ENCODE measurements at places on chromosomes 6 and 20.

DNA sequence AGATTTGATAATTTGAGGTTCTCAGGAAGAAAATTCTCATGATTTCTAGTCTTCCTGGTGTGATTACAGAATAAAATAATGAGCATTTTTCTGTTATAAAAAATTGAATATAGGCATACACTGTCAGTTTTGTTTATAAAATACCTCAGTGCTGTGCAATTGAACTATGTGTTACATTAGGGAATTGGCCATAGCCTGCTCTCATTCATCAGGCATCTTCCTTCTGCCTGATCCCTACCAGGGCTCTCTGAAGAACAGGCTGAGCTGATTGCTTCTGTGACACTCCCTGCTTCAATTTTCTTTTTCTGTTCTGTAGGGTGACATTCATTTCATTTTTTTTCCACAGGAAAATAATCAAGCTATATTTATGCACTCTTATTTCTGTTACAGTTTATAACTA lies 162.8 kb downstream of the PHF3 start:
- no peak overlapping the region for H3K27ac ChIP-seq
- H3K4me3 ChIP-seq, result no peak overlapping the region
- H3K4me1 ChIP-seq, result no peaks in the 10 kb centered on the region
- no peak for DNase-seq

- H3K27me3 ChIP-seq, result peaks cover 12% of the 10 kb centered on the region
- no peak overlapping the region for H3K4me3 ChIP-seq
- no peaks in the 10 kb centered on the region for H3K36me3 ChIP-seq
- no peak overlapping the region for H3K27ac ChIP-seq
Observed at GRCh38 chr20:61739086-61739831, 326.4 kb downstream of the TAF4 start.

- H3K27me3 ChIP-seq, result no peaks in the 10 kb centered on the region
- H3K36me3 ChIP-seq, result no peaks in the 10 kb centered on the region
- no peak for DNase-seq
- no peak overlapping the region for H3K4me3 ChIP-seq
Observed at GRCh38 chr6:42099340-42100028, 42.9 kb downstream of the C6orf132 start.

DNA sequence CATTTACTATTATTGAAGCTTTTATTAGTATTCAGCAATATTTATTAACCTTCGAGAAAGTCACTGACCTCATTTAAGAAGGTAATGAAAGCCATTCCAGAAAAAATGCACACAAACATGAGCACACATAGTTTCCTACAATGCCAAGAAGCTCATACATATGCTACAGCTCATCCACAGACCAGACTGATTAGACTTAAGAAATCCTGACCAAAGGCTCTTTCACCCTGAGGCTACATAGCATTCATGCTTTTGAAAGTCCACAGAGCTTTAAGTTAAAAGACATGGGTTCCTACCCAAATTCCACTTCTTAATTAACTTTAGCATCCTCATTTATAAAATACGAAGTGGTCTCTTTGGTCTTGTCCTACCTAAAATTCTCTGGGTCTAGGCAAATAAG lies 430.4 kb downstream of the TBC1D32 start:
- no peak for DNase-seq
- no peaks in the 10 kb centered on the region for H3K27me3 ChIP-seq
- H3K36me3 ChIP-seq, result no peaks in the 10 kb centered on the region
- no peaks in the 10 kb centered on the region for H3K4me1 ChIP-seq
- H3K27ac ChIP-seq, result no peak overlapping the region

DNA sequence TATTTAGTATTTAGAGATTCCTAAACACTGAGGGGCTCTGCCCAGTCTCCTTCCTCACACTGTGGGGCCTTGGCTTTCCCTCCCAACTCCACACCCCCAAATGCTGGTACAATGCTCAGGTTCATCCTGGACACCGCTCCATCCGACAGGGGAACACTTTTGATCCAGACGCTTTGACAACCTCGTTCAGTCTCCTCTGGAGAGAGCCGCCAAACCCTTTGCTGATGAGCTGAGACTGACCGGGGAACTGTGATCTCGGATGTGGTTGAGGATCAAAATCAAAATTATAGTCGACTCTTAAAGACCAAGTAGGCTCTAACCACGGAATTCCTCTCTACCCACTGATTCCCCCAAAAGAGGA lies 38.8 kb upstream of the HLA-E start:
- H3K36me3 ChIP-seq, result no peaks in the 10 kb centered on the region
- H3K4me3 ChIP-seq, result no peak overlapping the region
- DNase-seq, result no peak
- no peak overlapping the region for H3K27ac ChIP-seq
- peaks cover 67% of the 10 kb centered on the region for H3K27me3 ChIP-seq
- peaks cover 10% of the 10 kb centered on the region for H3K4me1 ChIP-seq
